Activated naive CD4-positive, alpha-beta T cell treated with anti-CD3 and anti-CD28 coated beads, Interleukin-2, amount 50 U/mL, for 72 hours (primary cell): ENCODE measurements at places on chromosomes 3 and 15. TPM values are rescaled to one million over a fixed set of nuclear protein-coding genes. Genes with fewer than 3 reads are reported as not detected.

The FRMD4B gene
- 34.5 TPM for total RNA-seq

DNA sequence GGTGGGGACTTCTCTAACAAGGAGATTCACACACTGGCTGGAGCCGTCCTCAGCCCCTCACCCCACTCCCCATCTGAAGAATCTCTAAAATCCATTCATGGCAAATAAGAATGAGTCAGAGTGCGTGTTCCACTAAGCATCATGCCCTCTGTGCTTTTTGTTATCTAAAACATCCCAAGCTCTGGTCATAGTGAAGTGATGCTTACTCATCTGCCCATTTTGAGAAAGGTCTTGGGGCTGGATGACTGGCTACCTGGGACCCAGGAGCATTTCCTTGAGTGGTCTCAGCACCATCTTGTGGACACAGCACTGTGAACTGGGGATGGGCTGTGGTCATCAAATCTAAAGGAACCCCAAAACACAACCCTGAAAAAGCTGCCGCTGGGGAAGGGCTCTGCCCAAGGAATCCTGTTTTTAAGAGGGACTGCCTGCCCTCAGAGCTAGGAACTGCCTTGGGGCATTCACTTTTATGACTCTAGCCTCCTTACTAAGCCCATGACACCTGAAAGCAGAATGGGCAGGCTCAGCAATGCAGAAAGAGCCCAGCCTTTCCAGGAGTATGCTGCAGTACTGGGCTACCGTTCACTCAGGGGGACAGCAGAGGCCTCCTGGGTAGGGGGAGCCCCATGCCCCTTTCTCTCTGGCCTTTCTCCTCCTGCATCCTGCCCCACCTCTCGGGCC is 53.5 kb downstream of the ZBTB38 start:
- DNase-seq: no peak

DNA sequence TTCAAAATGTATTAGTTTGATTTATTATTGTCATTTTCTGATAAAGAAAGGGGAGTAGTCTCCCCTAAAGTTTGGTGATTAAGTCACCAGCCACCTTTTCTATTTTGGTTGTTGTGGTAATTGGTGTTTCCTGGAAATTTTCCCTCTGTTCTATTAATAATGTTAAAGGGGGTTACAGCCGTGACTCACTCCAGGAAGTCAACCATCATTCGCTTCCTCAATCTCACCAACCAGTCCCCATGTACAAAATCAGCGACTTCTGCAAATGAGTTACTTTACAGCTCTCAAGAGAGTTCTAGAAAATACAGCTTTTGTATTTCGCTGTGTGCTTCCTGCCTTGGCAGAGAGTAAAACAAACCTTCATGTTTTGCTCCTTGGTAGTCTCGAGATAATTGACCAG is 285.1 kb downstream of the LPP start:
- no peak for DNase-seq

DNA sequence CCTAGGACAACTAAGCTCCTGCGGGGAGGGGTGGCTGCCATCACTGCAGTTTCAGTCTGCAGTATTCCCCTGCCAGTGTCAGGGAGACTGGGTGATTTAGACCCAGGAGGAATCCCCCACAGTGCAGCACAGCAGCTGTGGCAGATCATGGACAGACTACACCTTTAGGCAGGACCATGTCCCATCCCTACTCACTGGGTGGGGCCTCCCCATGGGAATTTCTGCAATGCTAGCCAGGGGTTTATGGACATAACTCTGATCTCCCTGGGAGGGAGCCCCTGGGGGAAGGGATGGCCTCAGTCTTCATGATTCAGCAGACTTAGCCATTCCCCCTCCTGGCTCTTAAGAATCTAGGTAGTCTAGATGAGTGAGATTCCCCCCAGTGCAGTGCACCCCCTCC is 130.1 kb upstream of the STAC start:
- DNase-seq: no peak

The PLAAT1 gene
- total RNA-seq: not detected

The TMEM158 gene
- not detected for total RNA-seq

DNA sequence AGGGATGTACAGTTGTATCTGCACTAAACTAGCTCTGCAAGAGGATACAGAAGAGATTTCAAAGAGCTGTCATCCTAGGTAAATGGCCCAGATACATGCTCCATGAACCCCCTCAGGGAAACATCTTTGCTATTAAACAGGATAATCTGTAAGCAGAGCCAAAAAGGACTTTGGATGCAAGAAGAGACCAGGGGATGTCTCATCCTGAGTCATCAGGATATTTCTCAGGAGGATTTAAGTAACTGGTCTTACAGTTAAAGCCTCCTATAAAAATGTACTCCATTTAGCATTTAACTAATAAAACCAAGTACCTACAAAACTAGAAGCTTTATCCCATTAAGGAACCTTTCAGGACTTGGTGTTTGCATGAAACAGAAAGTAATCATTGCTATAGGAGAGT is 48.2 kb upstream of the PHLDB2 start:
- no peak for DNase-seq
